ENCODE measurements at places on chromosomes 7 and 10.

GRCh38 chr7:28723336-28723735 lies 234.8 kb downstream of the TRIL start:
- H3K27ac ChIP-seq, result no peak overlapping the region
- DNase-seq, result no peak
- H3K4me3 ChIP-seq, result no peak overlapping the region
- H3K4me1 ChIP-seq, result peaks cover 3% of the 10 kb centered on the region

- no peak overlapping the region for H3K4me3 ChIP-seq
- no peak overlapping the region for H3K27ac ChIP-seq
- H3K4me1 ChIP-seq, result no peaks in the 10 kb centered on the region
- no peak for DNase-seq
- no peaks in the 10 kb centered on the region for H3K36me3 ChIP-seq
These were observed 185.4 kb downstream of the IPMK start for GRCh38 chr10:58082248-58082647.

DNA sequence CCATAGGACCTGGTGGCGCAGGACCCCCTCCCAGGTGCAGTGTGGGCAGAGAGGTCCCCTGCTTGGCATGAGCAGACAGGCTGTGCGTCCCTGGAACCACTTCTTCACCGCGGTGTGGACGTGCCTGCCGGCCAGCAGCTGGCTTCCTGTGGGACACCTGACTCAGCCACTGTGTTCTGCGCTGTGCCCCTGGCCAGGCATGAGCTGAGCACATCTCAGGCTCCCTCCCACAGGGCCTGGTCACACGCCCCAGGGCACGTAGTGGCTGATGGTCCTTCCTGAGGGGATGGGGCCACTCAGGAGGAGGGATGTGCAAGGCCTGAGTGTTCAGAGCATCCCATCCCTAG lies 3.5 kb upstream of the DEPP1 start:
- H3K27me3 ChIP-seq, result no peaks in the 10 kb centered on the region
- no peak overlapping the region for H3K4me3 ChIP-seq
- H3K36me3 ChIP-seq, result peaks cover 3% of the 10 kb centered on the region
- no peak for DNase-seq
- H3K4me1 ChIP-seq, result peaks cover 46% of the 10 kb centered on the region

DNA sequence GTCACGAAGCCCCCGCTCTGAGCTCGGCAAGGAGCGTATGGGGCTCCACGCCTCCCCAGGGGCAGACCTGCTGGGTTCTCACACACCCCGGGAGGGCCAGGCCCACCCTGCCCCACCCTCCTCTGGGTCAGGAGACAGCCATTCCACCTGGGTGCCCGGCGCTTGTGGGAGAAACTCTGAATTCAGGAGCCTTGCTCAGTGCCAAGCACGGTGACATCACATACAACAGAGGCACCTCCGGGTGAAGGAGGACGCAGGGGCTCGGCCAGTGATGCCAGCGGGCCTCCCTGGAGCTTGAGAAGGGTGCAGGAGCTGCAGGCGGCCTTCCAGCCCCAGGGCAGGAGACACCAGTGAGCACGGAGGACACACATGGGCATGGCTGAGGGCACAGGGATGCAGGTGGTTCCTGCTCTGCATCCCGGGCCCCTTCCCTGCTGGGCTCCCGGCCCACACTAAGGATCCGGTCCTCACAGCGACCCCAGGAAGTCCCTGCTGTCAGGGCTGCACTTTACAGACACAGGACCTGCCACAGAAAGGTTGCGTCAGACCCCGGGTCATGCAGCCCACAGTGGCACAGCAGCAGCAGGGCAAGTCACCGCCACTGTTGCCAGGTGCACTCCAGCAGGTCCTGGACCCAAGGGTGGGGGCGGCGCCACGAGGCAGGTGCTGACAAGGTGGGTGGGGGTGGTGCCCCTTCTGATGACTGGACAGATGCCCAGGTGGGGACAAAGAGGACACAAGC lies 108.0 kb downstream of the MAD1L1 start:
- no peak overlapping the region for H3K4me3 ChIP-seq
- no peaks in the 10 kb centered on the region for H3K4me1 ChIP-seq
- no peaks in the 10 kb centered on the region for H3K27me3 ChIP-seq
- DNase-seq, result no peak

- no peak overlapping the region for H3K4me3 ChIP-seq
- no peak overlapping the region for H3K27ac ChIP-seq
- H3K4me1 ChIP-seq, result peaks cover 8% of the 10 kb centered on the region
- peaks cover 33% of the 10 kb centered on the region for H3K27me3 ChIP-seq
These were observed 5.6 kb downstream of the PODXL start for GRCh38 chr7:131550846-131551245.

DNA sequence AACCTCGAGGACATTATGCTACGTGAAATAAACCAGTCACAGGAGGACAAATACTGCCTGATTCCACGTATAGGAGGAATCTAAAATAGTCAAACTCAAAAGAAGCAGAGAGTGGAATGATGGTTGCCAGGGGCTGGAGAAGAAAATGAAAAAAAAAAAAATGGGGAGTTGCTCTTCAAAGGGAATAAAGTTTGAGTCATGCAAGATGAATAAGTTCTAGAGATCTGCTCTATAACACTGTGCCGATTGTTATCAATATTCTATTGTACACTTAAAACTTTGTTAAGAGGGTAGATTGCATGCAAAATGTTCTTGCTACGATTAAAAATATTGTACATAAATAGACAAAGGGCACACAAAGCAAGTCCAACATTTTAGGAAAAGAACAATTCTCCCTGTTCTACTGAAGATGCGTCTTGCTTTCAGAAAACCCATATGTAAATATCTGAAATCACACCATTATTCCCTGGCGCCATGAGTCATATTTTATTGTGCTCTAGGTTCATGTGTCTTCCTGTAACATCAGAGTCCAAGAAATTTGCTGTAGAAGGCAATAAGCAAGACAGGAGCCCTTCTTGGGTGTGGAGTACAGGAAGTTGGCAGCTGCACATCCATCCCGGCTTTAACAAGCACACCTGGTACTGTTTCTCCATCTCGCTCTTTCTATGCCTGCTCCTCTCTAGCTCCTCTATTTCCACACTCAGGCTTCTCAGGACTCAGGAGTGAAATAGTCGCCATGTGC lies 145.9 kb downstream of the GFRA1 start:
- peaks cover 1% of the 10 kb centered on the region for H3K36me3 ChIP-seq
- H3K27ac ChIP-seq, result no peak overlapping the region
- no peak overlapping the region for H3K4me3 ChIP-seq
- no peaks in the 10 kb centered on the region for H3K27me3 ChIP-seq

DNA sequence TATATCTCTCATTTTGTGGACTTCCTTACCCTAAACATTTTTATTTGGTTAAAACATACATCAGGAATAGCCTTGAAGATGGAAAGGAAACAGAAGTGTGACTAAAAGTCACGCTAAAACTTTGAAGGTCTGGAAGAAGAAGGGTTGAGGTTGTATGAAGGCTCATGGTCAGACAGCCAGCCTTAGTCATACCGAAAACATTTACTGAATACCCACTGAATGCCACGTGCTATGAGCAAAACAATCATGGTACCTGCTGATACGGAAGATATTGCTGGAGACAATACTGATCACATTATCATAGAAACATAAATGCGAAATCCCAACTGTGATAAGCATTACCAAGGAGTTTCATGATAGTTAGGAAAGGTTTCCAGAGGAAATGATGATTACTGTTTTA lies 64.0 kb downstream of the PDZD8 start:
- DNase-seq, result no peak
- H3K27me3 ChIP-seq, result no peaks in the 10 kb centered on the region
- no peak overlapping the region for H3K4me3 ChIP-seq
- H3K27ac ChIP-seq, result no peak overlapping the region

DNA sequence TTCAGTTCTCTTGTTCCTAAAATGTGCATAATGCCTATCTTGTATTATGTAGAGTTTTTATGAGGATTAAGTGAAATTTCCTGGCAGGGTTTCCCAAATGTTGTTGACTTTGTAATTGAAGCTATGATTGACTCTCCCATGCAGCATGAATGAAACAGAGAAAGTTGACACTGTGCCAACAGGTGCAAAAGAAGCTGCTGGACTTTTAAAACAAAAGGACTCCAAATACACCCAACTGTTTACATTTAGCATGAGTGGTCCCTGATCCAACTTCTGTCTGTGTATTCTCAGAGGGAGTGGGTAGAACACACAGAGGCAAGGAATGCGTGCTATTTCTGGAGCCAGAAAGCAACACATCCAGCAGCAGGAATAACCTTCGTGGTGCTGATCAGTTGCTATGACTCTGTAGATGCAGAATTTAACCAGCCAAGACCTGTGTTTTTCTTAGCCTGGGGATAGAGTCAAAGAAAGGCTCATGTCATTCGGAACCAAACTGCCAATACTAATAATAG lies 14.4 kb upstream of the RBM20 start:
- peak overlapping the region; percentile 69 for H3K27ac ChIP-seq
- H3K4me3 ChIP-seq, result no peak overlapping the region
- H3K36me3 ChIP-seq, result no peaks in the 10 kb centered on the region
- peaks cover 14% of the 10 kb centered on the region for H3K4me1 ChIP-seq
- no peaks in the 10 kb centered on the region for H3K27me3 ChIP-seq

- H3K4me3 ChIP-seq, result no peak overlapping the region
- peaks cover 10% of the 10 kb centered on the region for H3K27me3 ChIP-seq
- no peaks in the 10 kb centered on the region for H3K36me3 ChIP-seq
- peaks cover 1% of the 10 kb centered on the region for H3K4me1 ChIP-seq
- H3K27ac ChIP-seq, result no peak overlapping the region
- no peak for DNase-seq
These were observed 118.8 kb upstream of the MYO3A start for GRCh38 chr10:25815236-25815635.

DNA sequence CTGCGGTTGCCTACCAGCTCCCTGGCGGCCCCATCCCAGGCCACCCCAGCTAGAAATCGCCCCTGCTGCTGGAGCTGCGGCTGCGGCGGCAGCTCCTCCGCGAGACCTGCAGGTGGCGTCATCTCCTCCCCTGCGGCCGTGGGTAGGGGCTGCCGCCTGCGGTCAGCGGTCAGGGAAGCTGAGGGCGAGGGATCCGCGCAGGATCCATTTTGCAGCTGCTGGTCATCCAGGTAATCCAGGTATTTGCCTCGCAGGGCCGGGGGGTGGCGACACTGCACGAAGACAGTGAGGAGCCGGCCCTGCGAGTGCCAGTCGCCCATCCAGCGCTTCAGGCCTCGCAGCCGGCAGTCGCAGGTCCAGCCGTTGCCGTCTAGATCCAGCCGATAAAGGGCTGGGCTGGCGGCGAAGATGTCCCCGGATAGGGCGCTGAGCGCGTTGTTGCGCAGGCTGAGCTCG lies 1.5 kb downstream of the TRIL start:
- peaks cover 4% of the 10 kb centered on the region for H3K4me1 ChIP-seq
- DNase-seq, result peak; percentile 77
- H3K4me3 ChIP-seq, result peak overlapping the region; percentile 75

- H3K4me1 ChIP-seq, result no peaks in the 10 kb centered on the region
- H3K27ac ChIP-seq, result peak overlapping the region; percentile 1
- peaks cover 11% of the 10 kb centered on the region for H3K36me3 ChIP-seq
- no peak overlapping the region for H3K4me3 ChIP-seq
- DNase-seq, result no peak
These were observed 20.4 kb downstream of the PPP2R2D start for GRCh38 chr10:131921184-131921583.

DNA sequence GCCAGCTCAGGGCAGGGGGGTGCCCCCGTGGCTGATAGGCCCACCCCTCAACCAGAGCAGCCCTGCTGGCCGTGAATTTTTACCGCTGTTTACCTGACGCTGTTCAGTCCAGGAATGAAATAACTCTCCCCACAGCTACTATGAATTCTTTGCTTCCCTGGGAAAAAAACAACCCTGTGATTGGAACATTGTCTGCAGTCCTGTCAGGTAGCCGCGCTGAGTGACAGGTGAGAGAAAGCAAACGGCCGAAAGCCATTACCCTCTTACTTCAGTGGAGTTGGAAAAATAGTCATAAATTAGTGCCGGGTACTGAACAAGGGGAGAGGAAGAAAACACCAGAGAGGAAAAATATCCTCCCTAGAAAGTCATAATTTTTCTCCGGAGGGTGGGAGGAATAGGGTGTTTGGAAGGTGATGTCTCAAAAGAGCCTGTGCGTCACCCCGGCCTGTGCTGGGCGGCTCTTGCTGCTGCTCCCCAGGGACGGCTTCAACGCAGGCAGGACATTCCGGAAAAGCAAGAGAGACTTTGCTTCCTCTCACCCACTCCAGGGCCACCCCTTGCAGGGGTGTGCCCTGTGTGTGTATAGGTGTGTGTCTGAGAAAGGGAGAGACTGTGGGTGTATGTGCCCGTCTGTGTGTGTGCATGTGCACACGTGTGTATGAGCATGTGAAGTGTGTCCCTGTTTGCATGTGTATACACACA lies 69.0 kb downstream of the CDH23 start:
- H3K4me3 ChIP-seq, result no peak overlapping the region
- no peaks in the 10 kb centered on the region for H3K36me3 ChIP-seq
- no peak for DNase-seq
- H3K27ac ChIP-seq, result no peak overlapping the region
- H3K27me3 ChIP-seq, result peaks cover 11% of the 10 kb centered on the region

GRCh38 chr7:47181746-47182361 lies 400.1 kb downstream of the TNS3 start:
- H3K27me3 ChIP-seq, result peaks cover 13% of the 10 kb centered on the region
- no peak for DNase-seq
- no peak overlapping the region for H3K27ac ChIP-seq
- no peak overlapping the region for H3K4me3 ChIP-seq
- H3K4me1 ChIP-seq, result peaks cover 8% of the 10 kb centered on the region

DNA sequence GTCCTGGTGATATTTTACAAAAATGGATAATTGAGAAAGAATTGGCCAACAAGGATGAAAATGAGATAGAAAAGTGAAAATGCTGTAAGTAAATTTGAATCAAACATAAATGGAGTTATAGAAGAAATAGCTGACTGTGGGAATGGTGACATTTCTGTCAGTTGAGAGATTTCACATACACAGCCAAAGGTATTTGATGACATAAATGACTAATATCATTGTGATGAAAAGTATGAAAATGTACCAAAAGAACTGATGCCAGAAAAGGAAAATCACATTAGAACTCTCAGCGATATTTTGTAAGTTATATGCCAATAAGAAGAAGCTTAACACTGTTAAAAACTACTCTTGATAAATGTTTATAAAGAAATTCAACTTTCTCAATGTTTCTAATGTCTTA lies 54.9 kb downstream of the TFPI2 start:
- no peaks in the 10 kb centered on the region for H3K36me3 ChIP-seq
- H3K4me1 ChIP-seq, result no peaks in the 10 kb centered on the region
- H3K27me3 ChIP-seq, result peaks cover 3% of the 10 kb centered on the region
- no peak overlapping the region for H3K27ac ChIP-seq
- DNase-seq, result no peak

GRCh38 chr10:6542999-6543430 lies 37.1 kb downstream of the PRKCQ start:
- H3K4me1 ChIP-seq, result peaks cover 8% of the 10 kb centered on the region
- no peaks in the 10 kb centered on the region for H3K36me3 ChIP-seq
- peaks cover 4% of the 10 kb centered on the region for H3K27me3 ChIP-seq
- no peak for DNase-seq
- peak overlapping the region; percentile 52 for H3K4me3 ChIP-seq

Measured in progenitor cell of endocrine pancreas (in vitro differentiated cells).